ENCODE measurements at places on chromosomes 3 and 15.
A peak's percentile ranks its signal among the peaks of the same experiment; 100 is the strongest.

- peak; percentile 54 for DNase-seq
These were observed 15.1 kb upstream of the UACA start for GRCh38 chr15:70778258-70779076.

- peak; percentile 57 for DNase-seq
These were observed 280.6 kb downstream of the ROBO2 start for GRCh38 chr3:77320514-77320913.

GRCh38 chr15:69093127-69093526, 67.3 kb upstream of the GLCE start:
- no peak for DNase-seq

GRCh38 chr3:125612668-125613067, 17.4 kb upstream of the OSBPL11 start:
- no peak for DNase-seq

GRCh38 chr3:134663721-134664456, 13.1 kb upstream of the KY start:
- DNase-seq: peak; percentile 66

DNA sequence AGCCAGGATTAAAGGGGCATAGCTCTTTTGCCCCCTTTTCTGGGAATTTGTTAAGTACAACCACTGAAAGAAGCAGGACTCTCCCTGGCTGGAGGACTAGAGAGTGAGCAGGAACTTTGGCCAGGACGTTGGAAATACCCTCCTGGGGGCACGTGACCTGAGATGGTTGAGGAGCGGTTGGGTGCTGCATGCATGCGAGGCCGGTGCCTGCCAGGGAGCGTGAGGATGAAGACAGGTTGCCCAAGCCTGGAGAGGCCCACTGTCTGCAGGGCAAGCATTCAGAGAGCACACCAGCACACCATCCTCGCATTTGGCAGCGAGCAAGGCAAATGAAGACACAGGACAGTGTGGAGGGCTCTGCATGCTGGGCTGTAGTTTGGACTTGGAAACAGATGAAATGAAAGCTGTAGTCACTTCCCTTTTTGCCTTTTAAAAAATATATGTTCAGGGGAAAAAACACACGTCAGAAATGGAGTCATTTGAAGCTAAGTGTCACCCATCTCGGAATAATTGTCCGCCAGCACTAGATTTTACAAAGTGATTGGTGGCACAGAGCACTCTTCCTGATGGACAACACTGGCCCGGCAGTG, 217.6 kb downstream of the SLCO3A1 start:
- no peak for DNase-seq

- DNase-seq: peak; percentile 57
These were observed 54.6 kb downstream of the STAC start for GRCh38 chr3:36434687-36435426.

GRCh38 chr3:3531476-3531875, 267.8 kb upstream of the LRRN1 start:
- no peak for DNase-seq

- no peak for DNase-seq
These were observed 71.9 kb upstream of the THSD4 start for GRCh38 chr15:71043373-71043772.

DNA sequence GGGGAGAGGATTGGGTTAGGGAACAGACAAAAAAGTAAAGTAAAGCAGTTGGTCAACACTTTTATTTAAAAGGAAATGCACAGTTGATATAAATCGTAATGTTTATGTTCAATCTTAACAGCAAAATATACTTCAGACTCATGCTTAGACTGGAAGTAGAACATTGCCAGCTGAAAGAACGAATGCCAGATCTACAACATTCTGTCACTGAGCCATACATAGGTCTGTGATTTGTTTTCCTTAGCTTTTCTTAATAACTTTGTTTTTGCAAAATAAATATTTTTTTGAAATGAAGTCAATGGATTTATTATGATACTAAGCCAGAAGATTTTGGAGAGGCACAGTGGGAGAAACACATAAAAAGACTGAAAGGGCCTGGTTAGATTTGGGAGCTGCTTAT, 62.0 kb downstream of the LEKR1 start:
- no peak for DNase-seq

DNA sequence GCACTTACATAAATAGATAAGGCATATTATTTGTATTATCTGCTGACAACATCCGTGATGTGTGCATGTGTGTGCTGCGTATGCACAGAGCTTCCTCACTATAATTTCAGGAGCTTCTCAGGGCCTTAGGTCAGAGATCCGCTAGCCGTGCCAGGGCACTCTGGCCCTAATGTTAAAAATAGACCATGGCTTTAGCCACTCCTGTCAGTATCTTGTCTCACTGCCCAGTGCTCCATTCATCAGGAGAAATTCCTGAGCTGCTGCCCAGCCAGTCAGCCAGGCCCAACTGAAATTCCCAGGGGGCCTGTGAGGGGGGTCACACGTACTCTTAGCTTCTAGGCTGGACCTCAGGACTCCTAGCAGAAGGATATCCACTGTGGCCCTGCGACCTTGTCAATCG, 70.0 kb upstream of the ABHD2 start:
- peak; percentile 34 for DNase-seq

DNA sequence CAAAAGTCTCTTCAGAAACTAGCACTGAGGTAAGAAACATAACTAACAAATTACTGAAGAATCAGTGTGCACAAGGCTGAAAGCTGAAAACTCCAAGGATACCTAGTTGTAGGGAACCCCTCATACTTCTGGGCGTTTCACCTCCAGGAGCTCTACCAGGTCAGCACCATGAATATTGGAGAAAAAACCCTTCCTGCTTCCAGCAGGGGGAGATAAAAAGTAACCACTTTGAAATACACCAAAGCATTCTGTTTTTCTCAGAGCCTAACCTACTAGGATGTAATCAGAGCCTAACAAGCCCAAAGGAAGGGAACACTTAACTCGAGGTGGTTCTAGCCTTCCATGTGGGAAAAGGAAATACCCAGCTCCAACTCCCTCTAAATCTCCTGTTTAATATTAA, 175.8 kb upstream of the MME start:
- peak; percentile 38 for DNase-seq

All from cardiac muscle cell (in vitro differentiated cells and primary cell).